ENCODE measurements at places on chromosomes 3 and 15.

DNA sequence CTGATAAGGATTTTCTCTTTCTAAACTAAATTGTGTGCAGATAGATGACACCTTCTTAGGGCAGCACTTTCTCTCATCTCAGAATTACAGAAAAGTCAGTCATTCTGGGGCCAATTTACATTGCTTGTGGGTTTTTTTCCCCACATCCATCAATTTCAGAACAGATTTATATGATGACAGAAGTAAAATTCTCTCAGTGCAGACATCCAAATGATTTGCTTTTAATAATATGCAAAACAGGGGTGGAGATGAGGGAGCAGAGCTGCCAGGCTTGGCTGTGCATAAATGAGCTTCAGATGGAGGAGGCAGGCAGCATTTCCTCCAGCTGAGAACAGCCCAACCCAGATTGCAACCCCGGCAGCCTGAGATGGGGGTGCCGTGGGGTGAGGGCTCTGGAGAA, 44.0 kb downstream of the EDEM1 start:
- DNase-seq: no peak

- DNase-seq: no peak
Observed at GRCh38 chr3:132421832-132422231, 4.5 kb downstream of the DNAJC13 start.

DNA sequence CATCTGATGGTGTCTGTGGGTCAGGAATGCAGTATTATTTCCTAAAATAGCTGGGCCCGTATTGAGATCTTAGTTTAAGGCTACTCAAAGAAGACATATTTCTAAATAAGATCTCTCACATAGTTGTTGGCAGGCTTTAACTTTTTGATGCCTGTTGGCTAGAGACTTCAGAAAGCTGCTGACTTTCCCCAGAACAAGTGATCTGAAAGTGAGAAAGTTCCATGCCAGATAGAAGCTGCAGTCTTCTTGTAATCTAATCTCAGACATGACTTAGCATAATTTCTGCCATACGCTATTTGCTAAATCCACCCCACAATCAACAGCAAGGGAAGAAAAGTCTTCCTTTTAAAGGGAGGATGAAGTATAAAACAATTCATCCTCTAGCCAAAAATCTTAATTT, 867.1 kb downstream of the IGSF11 start:
- no peak for DNase-seq

DNA sequence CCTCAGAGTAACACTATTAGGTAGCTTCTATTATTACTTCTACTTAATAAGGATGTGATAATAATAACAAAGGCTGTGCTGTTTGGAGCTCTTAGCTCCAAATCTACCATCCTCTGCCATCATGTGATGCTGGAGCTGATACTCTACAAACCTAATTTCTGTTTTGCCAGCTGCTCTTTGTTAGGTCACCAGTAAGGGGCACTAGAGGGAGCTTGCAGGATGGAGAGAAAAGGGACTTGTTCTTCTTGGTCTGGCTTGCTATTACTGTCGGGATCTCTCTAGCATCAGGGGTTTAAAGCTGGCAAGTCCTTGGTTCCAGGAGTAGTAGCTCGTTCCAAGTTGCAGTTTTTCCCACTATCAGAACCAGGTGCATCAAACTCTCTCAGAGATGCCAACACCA, 194.9 kb upstream of the KBTBD8 start:
- no peak for DNase-seq

DNA sequence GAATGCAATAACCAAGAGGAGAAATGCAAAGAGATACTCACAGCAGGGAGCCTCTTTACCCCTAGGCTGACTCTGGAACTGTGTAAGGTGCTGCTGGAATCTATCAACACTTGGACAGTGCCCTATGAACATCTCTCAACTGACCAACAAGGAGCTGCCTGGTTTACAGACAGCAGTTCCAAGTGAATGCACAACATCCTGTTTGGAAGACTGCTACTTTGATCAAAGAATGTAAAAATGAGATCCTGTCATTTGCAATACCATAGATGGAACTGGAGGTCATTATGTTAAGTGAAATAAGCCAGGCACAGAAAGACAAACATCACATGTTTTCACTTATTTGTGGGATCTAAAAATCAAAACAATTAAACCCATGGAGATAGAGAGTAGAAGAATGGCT, 136.3 kb downstream of the IMPG2 start:
- DNase-seq: no peak

DNA sequence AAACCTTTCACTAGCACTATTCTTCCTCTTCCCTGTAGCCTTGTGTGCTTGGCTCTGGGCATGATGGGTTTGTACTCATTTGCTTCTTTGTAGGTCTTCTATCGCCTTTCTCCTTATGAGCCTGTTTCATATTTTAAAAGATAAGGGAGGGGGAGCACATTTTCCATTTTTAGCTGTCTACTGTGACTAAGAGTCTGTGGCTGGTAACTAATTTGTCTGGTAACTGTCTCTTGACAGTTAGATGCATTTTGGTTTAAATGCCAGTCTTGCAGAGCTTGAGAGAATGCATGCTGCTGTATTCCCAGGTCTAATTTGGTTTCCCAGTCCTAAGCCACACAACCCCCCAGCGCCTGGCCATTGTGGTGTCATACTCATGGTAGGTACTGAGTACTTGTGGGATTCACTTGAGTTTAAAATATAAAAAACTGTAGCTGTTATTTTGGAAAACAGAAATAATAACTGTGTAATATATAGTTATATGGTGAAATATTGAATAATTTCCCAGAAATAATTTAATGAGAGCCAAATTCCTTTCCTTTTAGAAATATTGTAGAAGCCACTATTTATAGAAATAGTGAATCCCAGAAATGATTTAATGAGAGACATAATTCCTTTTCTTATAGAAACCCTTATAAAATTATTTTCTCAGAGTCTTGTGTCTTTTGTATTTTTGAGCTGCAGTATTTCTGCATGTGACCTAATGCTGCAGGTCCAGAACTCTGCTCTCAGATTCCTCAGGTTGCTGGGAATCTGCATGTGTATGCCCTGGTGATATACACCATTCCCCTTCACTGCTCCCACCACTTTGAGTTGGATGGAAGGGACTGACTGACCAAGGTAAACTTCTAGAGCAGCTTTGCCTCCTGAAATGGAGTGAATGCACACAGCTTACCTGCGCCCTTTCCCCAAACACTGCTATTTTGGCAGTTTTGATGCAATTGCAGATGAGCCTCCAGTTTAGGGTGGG, 13.9 kb upstream of the GPR171 start:
- no peak for DNase-seq

GRCh38 chr3:126351086-126351770, 6.0 kb downstream of the KLF15 start:
- DNase-seq: no peak

GRCh38 chr3:58743296-58743695, 76.7 kb upstream of the FAM3D start:
- no peak for DNase-seq

GRCh38 chr15:82178061-82178460, 84.5 kb downstream of the EFL1 start:
- DNase-seq: no peak

DNA sequence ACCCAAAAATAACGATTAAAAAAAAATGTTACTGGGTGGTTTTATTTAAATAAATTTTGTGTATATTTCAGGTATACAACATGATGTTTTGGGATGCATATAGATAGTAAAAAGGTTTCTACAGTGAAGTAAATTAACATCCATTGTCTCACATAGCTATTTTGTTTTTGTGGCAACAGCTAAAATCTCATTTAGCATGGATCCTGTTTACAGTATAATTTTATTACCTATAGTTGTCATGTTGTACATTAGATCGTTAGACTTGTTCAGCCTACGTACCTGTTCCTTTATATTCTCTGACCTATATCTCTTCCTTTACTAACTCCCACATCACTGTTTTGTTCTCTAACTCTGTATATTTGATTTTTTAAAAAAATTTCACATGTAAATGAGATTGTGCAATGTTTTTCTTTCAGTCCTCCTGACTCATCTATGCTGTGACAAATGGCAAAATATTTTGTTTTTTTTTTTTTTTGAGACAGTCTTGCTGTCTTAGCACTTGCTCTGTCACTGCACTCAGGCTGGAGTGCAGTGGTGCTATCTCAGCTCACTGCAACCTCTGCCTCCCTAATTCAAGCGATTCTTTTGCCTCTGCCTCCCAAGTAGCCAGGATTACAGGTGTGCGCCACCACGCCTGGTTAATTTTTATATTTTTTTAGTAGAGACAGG, 45.6 kb downstream of the OIP5 start:
- no peak for DNase-seq

DNA sequence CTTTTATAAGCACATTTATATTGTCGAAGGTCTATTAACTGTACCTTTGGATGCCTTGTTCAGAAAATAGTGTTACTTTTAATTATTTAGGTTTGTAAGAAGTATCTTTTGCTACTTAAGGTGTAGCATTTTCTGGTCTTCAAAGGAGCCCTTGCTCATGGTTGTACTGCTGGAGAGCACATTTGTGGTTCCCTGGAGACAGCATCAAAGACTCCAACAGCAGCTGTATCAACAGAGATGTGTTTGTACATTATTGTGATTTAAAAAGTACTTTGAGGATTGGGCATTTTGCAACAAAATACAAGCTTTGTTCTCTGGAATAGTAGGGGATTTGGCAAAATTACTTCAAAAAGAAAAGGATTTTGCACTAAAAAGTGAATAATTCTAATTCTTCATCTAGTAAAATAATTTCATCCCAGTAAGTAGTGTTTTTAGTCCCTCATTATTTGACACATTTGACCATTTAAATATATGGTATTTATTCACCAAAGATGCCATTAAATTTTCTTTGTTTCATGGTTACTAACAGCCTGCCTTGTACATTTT, 16.5 kb downstream of the TBC1D23 start:
- DNase-seq: no peak

GRCh38 chr3:161148832-161149475, 43.8 kb upstream of the B3GALNT1 start:
- DNase-seq: no peak

DNA sequence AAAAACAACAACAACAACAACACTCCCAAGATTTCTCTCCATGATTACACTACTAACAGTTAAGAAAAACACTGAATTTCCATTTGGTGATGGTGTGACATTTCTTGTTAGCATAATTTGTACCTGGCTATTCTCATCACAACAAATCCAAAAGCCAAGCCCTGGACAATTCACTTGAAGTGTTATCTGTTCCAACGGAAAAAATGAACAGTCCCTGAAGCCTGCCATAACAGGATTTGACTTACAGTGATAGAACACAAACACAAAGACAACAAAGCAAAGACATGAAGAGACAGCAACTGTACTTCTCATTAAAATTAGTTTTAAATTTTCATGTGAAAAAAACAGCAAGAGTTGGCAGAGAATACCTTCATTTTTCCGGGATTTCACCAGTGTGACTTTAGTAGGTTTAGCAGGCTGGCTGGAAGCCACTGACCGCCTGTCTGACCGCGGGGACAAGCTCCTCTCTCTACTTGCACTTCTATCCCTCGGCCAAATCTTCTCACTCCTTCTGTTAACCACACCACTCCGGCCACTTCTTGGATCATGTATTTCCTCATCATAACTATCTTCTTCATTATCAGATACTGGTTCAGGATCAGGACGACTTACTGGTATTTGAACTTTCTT, 56.3 kb downstream of the TJP1 start:
- DNase-seq: no peak

DNA sequence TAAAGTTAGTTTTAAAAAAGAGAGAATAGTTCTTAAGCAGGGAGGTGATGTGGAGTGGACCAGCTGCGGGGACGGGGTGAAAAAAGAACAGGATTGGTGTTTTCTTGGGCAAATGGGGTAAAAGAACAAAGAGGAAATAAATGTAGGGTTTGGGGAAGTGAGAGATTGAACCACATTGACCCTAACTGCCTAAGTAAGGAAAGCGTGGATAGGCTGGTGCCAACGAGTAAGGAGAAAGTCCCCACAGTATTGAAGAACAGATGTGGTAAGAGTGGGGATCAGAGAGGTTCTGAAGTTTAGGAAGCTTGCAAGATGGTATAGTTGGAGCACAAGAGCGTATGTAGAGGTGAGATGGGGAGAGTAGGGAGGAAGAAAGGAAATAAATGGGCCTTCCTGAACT, 17.0 kb downstream of the IREB2 start:
- DNase-seq: no peak

GRCh38 chr15:27401471-27401870, 430.5 kb downstream of the GABRG3 start:
- no peak for DNase-seq

- DNase-seq: peak; percentile 53
Observed at GRCh38 chr3:196837819-196838420, 29.8 kb upstream of the SENP5 start.

- DNase-seq: no peak
Observed at GRCh38 chr3:45607790-45608189, 13.2 kb downstream of the LIMD1 start.

- DNase-seq: no peak
Observed at GRCh38 chr3:20682573-20682972, 496.6 kb upstream of the SGO1 start.

GRCh38 chr3:23319366-23320312, 116.5 kb downstream of the UBE2E2 start:
- DNase-seq: no peak

GRCh38 chr3:10619989-10620832, 114.8 kb upstream of the ATP2B2 start:
- no peak for DNase-seq

DNA sequence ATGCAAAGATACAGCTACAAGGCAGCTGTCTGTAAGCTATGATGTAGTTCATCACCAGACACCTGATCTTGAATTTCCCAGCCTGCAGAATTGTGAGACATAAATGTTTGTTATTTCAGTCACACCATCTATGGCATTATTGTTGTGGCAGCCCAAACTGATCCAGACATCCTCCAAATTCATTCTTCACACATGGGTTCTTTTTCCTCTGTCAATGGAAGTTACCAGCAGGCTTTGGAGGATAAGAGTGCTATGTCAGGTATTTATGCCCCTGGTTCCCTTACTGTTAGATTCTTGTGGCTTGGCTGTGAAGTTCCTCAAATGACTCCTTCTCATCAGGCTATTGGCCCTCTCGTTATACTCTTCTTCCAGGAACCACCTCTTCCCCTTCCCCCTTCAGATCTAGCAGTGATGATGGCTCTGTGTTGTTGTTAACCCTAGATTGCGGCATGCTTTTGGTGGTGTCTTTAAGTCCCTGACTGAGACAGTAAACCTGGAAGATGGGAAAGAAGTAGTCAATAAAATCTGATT, 91.0 kb upstream of the CHMP2B start:
- no peak for DNase-seq

DNA sequence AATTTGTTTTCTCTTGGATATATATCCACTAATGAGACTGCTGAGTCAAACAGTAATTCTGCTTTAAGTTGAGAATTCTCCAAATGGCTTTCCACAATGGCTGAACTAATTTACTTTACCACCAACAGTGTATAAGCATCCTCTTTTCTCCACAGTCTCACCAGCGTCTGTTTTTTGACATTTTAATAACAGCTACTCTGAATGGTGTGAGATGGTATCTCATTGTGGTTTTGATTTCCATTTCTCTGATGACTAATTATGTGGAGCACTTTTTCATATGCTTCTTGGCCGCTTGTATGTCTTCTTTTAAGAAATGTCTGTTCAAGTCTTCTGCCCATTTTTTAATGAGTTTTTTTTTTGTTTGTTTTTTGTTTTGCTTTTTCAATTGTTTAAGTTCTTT, 206.2 kb downstream of the CTNNB1 start:
- no peak for DNase-seq

All from activated CD4-positive, CD25-positive, alpha-beta regulatory T cell (primary cell).